Natural killer cell treated with Interleukin-12 subunit alpha and Interleukin-12 subunit beta and Interleukin-15 and Interleukin-18, amount 100 ng/mL, for 72 hours (primary cell): ENCODE measurements at places on chromosomes 7 and 10. TPM values are rescaled to one million over a fixed set of nuclear protein-coding genes. Genes with fewer than 3 reads are reported as not detected.

The PAPOLB gene
- total RNA-seq, result not detected

DNA sequence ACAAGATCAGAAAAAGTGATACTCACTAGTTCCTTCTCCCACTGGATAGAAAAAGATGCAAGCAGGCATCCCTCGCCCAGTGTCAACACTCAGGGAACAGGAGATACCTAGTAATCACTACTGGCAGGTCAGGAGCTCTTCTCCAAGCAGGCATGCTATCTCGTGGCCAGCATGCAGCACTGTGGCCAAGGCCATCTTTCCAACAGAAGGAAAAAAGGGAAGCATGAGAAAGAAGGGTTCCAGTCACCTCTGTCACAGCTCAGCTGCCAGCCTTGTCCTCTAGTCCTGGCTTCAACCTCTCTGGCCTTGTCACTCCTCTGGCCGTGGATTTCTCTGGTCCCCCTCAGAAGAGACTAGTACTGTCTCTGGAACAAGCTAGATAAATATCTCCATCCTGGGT, 45.3 kb downstream of the DLG5 start:
- no peak for DNase-seq

The GPR85 gene
- total RNA-seq, result not detected

The UNCX gene
- total RNA-seq, result not detected

DNA sequence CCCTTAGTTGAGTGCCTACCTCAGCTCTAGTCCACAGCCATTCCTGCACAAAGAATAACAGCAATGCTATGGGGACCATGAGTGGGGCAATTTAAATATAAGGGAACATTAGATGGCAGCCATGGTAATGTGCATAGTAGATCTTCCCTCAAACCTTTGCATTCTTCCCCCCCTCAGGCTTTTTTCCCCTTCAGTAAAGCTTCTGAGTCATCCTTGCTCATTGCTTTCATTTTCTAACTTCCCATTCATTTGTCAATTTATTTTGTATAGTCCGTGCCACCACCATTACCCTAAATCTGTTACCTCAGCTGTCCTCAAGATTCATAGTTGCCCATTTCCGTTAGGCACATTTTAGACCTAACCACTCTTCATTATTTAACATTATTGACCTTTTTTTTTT, 10.7 kb downstream of the HECTD2 start:
- DNase-seq, result no peak

DNA sequence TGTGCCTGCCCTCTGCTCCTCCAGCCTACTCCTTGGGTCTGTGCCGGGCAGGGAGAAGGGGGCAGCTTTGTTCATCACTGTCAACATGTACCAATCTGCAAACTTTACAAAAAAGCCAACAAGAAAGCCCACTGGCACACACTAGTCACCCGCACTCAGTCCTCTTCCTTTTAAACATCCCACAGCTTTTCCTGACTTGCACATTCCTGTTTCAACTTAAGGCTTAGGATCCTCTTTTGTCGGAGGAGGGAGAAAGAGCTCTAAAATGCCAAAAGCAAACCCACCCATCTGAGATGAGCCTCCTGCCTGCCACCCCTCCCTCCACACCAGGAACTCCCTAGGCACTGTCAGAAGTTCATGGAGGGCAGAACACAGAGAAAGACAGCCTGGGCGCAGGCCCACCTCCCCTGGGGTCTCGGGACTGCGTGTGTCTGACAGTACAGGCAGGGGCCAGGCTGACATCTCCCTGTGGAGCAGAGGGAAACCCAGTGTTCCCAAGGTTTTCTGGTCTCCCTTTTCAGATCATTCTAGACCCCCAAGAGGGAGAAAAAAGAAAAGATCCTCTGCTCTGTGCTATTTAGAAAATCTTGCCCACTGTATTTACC, 5.4 kb downstream of the PDIA4 start:
- no peak for DNase-seq

GRCh38 chr10:7571981-7572380, 94.8 kb downstream of the ITIH5 start:
- DNase-seq, result no peak

The ICA1 gene
- total RNA-seq, result 0.31 TPM

DNA sequence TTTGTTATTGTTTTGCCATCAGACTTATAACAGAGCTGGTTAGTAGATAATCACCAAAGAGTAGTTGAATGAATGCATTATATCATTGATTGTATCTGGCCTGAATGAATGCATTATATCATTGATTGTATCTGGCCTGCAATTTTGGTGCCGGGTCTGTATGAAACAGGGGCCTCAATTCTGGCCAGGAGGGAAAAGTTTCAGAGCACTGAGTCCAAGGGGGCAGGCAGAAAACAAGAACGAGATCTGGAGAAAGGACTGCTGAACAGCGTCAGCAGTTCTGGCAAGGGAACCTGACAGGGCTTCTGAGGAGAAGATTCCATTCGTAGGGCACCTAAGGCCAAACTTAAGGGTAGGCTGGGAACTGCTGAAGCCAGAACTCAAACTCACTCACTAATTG, 128.0 kb downstream of the SEMA3C start:
- no peak for DNase-seq

The TRIM50 gene
- total RNA-seq, result not detected

GRCh38 chr10:114357515-114357996, 46.7 kb downstream of the AFAP1L2 start:
- no peak for DNase-seq

DNA sequence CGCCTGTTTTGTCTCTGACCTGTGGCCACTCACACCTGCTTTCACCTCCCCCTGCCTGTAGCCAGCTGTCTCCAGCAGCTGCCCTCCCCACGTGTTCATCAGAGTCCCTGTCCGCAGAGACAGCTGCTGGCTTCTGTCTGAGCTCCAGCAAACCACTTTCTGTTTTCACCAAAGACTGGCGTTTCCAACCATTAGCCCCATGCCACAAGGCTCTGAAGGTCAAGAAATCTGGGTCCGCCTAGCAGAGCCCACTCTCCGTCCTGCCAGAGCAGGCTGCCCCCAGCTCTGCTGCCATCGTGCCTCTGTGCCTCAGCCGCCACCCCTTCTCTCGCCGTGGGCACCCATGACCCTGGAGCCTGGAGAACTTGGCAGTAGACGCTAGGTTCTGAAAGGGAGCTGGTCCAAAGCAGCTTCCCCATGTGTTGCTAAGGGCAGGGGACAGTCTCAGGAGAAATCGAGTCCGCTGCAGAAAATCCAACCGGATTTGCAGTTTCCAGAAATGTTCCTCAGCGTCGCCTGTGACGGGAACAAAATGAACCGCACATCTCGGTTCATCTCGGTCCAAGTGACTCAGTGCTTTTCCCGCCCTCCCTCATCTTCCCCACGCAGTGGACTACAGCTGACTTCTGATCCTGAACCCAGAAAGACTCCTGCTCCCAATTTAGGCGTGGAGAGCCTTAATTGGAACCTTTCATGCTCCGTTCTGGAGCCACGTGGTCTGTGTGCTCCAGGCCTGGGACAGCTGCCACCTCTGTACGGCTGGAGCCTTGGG, 28.0 kb downstream of the TMEM120A start:
- DNase-seq, result no peak

DNA sequence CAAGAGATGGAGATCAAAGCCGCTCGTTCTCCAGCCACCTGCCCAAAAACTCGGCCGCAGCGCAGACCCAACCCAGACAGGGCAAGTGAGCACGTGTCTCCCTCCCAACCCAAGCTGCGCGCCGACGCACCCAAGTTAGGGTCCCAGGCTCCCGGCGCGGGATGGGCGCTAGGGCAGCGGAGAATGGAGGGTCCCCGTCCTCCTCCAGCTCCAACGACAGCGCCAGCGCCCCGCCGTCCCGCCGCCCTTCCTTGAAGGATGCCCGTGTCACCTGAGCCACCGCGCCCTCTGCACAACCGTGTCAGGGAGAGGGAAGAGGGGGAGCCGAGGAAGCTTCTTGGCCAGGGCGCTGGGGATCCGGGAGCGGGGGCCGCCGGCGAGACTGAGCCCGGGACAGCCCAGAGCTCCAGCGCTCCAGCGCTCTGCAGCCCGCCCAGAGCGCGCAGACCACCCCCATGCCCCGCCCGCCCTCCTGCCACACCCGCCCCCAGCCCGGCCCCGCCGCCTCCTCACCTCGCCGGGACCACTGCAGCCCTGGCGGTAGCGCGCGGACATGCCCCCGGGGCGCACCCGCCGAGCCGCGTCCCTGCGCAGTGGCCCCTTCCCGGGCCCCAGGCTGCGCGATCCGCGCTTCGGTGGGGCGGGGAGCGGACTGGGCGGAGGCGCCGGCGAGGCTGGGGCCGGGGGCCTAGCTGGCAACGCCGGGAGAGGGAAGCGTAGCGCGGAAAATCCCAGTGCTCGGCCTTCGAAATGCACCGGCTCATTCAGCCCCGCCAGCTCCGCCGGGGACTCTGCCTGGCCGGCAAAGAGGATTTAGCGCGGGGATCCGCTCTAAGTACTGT, at the start of gene SLC16A12:
Gene SLC16A12, minus strand, starts transcription at position 424 of the 842 bp plus-strand sequence. CDS start 73,016 bp downstream, outside the sequence.
- DNase-seq, result no peak

GRCh38 chr10:50431791-50432190, 180.5 kb upstream of the ASAH2 start:
- DNase-seq, result no peak
